ENCODE measurements at places on chromosomes 3 and 15.

DNA sequence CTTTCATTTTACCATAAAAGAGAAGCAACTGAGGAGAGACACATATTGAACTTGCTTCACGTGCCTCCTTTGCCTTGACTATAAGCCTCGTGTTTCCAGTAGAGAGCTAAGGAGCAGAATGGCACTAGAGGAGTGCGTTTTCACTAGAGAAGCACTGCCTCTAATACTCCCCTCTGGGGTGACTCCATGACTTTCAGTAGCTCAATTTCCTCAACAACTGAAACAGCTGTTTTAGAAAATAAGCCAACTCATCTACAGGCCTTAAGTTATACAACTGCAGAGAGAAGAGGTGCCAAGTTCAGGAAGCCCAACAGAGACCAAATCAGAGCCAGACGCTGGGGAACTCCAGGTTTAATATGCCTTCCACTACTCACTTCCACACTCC is 1.9 kb downstream of the UBP1 start:
- DNase-seq: peak; percentile 29

DNA sequence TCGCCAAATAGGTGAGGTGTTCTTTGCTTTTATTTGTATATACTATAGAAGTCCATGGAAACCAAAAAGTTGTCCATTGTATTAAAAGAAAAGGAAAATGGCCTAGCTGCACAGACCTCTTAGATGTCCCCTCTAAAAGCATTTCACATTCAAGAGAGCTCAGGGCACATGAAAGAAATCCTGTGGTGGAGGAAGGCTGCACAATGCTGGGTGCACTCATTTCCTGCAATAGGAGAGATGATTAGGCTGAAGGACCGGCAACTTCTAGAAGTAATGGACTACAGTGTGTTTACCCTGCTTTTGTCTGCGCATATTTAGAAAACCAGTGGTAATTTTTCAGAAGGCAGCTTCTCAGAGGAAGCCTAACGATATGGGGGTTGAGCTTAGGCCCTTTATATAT is 25.4 kb downstream of the PPM1L start:
- DNase-seq: no peak

DNA sequence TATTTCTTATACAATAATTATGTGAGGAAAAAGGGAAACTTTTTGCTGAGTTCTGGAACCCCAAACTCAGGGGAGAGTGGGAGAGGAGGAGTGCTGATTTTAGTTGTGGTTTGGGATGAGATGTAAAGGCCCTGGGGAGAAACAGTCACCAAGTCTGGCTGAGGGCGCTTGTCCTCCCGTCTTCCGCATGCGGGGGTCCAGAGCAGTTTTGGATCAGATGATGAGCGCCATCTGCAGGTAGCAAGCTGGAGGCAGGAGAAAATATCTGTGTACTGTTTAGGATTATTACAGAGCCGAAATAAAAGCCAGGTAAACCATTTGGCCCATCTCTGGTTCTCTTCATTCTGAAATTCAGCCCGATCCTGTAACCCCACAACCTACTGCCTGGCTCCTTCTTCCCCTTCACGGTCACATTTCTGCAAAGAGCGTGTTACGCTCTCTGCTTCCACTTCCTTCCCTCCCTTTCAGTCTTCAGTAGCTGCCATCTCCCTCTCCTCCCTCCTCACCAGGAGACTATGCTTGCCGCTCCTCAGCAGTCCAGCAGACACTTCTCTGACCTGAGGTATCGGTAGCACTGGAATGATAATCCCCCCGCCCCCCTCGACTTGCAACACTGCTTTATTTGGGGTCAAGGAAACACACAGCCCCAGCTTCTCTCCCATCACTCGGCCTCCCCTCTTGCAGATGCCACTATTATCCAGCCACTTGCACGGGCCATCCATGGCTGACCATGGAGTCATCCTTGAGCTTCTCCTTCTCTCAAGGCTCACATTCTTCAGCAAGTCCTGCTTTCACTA is 1.4 kb upstream of the PARP14 start:
- DNase-seq: peak; percentile 85

DNA sequence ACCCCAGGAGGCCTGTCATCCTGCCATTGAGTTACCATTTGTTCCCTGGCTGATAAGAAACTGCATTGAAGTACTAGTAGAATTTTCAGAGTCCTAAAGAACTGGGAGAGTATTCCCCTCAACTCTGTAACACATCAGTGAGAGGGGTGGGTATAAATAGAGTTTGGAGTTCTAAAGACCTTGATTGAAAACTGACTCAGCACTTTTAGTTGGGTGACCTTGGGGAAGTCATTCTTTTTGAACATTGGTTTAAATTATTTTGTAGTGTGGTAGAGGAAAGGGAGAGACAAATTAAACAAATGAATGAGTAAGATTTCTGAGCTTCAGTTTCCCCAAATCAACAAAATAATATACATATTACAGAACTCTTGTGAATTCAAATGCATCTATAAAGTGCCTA is 344.5 kb upstream of the THBS1 start:
- no peak for DNase-seq

DNA sequence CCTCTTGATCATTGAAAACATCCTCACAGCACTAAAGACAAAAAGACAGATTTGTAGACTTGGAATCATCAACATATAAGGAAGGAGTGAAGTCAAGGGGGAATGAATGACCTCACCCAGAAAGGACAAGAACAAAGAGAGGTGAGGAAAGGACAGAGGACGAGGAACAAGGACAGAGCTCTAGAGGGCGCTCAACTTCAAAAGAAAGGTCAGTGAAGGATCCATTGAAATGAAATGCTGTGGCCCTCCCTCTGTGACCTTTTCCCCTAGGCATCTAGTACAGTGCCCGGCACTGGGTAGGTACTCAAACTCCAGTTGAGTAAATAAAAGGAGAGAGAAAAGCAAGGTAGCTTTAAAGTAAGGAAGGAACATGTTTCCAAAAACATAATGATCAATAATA is 2.6 kb downstream of the ATP8B4 start:
- peak; percentile 40 for DNase-seq

DNA sequence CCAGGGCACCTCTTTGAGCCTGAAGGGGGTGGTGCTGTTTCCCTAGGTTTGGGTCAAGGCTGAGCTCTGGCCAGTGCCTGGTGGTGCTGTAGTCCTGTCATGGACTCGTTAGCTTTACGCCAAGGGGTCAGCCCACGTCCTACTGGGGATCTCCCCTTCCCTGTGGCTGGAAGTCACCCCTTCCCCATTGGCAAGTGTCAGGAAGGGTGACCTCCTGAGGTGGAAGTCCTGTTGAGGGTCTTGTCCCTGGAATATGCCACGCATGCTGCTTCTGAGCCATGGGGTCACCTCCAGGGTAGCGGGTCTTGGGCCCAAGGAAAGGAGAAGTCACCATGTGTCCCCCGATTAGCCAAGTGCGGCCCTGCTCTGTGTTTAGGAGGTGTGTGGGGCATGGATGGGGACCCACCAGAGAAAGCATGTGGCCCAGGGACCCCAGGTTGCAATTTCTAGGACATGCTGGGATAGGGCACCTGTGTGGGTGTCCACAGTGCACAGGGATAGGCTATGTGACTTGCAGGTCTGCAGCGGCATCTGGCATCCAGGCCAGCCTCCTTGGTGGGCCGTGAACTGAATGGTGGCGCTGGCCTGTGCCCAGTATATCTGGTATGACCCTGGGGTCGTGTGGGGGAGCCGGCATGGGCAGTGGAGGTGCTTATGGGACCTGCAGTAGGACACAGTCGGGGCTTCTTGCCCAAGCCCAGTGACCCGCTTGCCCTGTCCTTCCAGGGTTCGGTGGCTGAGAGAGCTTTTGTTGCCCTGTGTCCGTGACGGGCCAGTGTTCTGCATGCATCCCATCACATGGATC is 226.7 kb downstream of the SNRPN start:
- DNase-seq: no peak

DNA sequence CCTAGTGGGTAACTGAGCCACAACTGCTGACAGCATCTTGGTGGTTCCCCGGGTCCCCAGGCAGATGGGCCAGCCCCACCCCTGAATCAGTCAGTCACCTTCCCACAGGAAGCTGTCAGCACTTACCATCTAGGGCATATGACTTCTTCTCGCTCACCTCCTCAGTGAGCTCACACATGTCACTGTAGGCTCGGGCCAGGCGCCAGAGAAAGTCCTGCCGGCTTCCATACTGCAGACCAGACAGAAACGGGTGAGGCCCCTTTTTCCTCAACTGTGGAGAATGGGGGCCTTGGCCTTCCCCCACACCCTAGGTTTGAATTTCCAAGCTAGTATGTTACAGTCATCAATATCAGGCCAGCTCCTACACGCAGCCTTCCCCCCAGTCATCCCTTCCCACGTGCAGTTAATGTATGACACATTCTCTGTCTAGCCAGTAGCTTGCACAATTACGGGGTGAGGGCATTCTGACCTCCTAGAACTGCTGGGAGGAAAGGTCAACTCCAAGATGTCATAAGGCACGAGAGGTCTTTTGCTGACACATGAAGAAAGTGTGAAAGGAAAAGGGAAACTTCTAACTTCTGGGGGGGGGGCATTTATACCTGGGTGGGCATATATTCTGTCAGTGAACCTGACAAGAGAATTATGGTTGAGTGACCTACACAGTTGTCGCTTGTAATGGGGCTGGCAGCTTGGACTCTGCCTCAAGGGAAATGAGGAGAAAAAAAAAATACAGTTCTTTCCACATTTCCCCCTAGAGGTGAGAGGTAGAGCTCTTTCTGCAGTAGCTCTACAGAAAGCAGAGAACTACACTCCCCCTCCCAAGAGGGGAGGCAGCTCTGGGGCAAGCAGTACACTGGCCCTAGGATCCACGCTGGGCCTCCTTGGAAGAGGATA is 10.9 kb downstream of the RMDN3 start:
- DNase-seq: peak; percentile 75

DNA sequence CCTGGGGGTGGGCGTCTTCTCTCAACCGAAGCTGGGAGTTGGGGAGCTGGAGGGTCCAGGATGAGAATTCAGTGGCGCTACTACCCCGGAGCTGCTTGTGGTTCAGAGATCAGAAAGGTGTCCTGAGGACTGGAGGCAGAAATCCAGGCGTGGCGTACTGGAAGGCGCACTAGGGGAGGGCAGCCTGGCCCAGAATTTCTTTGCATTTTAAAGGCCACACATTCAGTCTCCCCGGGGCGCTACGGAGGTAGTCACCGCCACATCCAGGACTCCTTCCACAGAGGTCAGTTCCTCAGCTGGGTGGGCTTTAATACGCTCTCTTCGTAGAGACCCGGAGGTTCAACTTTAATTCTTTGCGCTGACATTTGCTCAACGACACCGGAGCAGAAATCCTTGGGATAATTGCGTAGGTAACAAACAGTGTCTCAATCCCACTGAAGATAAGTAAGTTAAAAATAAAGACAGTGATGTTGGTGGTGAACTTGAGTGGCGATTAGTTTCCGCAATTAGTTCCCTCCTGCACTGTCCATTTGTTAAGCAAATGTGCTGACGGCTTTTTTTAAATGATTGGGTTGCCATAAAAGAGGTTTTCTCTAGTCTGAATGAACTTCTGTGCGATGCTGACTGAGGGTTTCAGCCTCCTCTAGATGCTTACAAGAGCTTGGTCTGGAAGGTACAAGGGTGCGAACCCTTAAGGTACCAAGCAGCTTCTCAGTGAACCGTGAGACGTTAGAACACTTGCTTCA is 535 bp downstream of the MCTP2 start:
- peak; percentile 47 for DNase-seq

DNA sequence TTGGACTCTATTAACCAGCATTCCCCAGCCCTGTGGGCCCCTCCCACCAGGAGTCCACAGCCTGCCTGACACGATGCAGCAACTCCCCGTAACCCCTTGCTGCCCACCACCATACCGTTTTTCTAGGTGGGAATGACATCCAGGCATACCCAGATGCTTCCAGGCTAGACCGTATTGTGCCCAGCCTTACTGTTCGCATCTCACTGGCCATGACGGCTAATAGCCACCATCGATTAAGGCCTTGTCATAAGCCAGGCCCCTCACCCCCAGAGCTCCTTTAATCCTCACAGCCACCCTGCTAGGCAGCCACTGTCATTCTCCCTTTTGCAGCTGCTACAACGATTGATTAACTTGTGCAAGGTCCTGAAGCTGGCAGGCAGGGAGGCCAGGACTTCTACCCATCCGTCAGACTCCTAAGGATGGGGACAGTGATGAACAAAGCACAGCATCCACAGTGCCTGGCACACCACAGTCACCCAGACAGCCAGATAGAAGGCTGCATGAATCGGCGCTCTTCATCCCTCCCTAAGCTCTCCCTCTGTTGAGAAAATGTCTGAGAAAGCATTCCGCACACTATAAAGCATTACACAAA is 60.0 kb upstream of the FLNB start:
- DNase-seq: no peak

DNA sequence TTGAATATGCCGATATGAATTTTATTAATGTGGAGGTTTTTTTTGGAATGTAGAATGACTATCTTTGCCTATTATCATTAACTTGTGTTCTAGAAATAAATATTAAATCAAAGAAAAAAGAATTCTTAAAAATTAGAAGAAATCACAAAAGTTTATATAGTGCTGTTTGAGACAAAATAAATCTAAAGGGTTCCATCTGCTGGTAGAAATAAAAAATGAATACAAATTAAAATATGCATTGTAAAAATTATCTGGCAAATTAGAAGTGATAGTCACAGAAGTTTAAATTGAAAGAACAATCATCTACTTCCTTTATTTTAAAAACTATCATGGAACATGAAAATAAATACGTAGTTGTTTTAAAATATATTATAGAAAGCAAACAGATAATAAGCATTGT is 22.7 kb upstream of the ZBTB20 start:
- DNase-seq: no peak

- no peak for DNase-seq
Observed at GRCh38 chr15:80838666-80839065, 59.5 kb downstream of the CEMIP start.

GRCh38 chr3:125324341-125324740 is 50.8 kb downstream of the ZNF148 start:
- DNase-seq: no peak

- DNase-seq: no peak
Observed at GRCh38 chr15:45476410-45476809, 46.1 kb downstream of the SLC30A4 start.

DNA sequence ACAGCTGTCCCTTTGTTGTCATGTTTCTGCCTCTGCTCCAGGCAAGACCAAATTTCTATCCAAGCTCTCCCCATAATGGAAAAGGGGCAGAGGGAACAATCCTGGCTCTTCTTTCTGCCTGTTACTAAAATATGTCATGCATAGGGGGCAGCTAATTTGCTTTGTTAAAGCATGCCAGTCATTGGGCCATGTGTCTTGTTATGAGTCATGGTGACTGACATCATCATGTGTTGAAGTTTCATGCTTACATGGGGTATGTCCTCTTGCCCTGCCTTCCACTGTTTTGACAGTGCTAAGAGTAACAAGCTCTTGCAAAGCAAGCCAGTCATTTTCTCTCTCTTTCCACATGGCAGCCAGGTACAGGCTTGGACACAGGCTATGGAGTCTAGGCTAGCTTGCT is 268.9 kb downstream of the GABRB3 start:
- DNase-seq: peak; percentile 2

All from kidney tubule cell (primary cell).